ENCODE measurements at places on chromosomes 12 and 14.

GRCh38 chr12:113403435-113404415 is at the start of gene SDS:
TSS of gene SDS (minus strand) at chr12:113403887. CDS start at chr12:113399708, 4,179 bp downstream.
- DNase-seq: no peak

DNA sequence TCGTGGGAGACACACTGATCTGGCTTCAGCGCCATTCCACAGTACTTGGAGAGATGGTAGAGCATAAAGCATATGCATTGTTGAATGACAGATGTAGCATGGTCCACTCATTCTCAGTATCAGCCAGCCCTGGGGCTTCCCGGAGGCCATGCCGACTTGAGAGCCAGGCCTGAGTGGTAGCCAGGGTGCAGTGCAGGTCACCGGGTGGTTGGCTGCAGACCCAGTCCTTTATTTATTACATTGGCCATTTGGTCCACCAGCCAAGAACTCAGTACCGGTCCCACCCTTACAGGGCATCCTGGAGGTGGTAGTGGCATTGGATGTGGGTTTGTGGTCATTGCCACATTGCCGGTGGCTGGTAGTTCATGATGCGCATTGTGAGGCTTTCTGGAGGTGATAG is 121.6 kb upstream of the RTL1 start:
- DNase-seq: no peak

GRCh38 chr12:117907108-117907689 is 61.6 kb downstream of the KSR2 start:
- DNase-seq: no peak

- no peak for DNase-seq
Observed at GRCh38 chr12:95151821-95152220, 65.4 kb downstream of the FGD6 start.

DNA sequence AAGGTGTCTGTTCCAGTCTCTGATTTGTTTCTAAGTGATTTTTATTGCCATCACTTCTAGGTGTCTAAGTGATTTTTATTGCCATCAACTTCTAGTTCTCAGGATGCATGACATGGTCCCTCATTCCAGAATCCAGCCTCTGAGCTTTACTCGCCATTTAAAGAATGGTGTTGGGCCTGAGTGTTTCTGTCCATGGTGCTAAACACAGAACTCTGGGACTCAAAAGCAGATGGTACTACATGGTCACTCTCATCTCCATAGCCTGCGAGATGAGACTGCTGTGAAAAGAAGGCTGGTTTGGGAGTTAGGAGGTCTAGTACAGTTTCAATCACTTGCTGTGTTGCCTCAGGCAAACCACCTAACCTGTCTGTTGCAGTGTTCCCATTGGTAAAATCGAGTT is 276.6 kb downstream of the NRXN3 start:
- DNase-seq: no peak

DNA sequence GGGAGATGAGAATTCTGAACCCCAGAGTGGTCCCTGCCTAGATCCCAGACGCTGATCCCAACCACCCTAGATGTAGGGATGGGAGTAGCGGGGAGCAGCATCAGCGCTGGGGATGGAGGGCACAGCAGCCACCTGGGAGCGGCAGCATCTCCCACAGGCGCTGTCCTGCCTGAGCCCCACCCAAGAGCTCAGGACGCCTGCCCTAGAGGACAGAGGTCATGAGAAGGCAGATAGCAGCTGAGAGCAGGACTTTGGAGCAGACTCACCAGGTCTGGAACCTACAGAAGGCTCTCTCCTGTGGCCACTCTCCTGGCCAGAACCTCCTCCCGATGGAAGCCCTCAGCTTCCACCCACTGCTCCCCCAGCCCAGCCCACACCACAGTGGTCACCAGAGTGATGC is 7.2 kb downstream of the CCDC85C start:
- DNase-seq: no peak

DNA sequence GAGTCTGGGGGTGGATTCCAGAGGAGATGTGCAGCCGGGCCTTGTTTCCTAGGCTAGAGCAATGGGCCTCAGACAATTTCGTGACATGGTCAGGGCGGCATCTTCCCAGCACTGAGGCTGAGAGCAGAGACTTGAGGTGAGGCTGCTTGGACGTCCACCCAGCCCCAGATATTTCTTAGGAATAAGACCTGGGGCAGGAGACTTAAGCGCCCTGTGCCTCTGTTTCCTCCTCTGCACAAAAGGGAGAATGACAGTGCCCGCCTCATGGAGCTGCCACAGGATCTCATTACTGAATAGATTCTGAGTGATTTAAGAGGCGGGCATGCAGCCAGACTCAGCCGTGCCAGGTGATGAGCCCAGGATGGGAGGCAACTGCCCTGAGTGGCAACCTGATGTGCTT is 297.9 kb upstream of the SFSWAP start:
- no peak for DNase-seq

- DNase-seq: no peak
Observed at GRCh38 chr12:109726511-109727038, 12.9 kb downstream of the FAM222A start.

- no peak for DNase-seq
Observed at GRCh38 chr12:100962086-100962712, 167.6 kb downstream of the ANO4 start.

GRCh38 chr14:47422191-47422590 is 253.2 kb downstream of the MDGA2 start:
- no peak for DNase-seq

DNA sequence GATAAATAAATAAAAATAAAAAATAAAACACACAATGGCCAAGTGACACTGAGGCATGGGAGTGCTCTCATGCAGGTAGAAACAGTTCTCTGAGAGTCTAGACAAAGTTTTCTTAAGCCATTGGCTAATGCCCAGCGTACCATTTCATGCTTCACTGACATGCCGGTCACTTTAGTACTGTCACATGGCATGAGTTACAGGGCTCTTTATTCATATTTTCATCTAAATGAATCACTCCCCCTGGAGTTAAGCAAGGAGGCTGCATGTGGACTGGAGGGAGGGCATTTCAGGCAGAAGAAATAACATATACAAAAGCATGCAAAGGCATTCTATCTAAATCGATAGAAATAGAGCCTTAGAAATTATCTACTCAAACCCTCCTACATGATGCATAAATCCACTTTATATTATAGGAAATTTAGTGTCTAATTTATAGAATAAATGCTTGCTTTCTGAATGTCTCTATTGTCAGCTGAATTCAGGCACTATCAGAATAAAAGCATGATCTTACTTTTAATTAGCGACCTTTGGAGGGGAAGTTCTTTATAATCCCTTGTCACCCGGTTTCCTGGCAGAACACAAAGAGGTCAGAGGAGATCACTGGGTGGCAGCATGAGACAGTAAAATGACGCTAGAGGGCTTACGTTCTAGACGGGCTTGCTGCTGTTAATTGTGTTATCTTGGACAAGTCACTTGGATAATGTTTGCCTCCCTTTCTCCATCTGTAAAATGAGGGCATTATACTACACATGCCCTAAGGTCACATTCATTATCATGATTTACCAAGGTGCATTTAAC is 17.5 kb downstream of the DYRK4 start:
- DNase-seq: no peak

GRCh38 chr14:90611936-90612335 is 204.3 kb downstream of the TTC7B start:
- DNase-seq: no peak

GRCh38 chr12:80233926-80234325 is 134.6 kb downstream of the OTOGL start:
- no peak for DNase-seq

DNA sequence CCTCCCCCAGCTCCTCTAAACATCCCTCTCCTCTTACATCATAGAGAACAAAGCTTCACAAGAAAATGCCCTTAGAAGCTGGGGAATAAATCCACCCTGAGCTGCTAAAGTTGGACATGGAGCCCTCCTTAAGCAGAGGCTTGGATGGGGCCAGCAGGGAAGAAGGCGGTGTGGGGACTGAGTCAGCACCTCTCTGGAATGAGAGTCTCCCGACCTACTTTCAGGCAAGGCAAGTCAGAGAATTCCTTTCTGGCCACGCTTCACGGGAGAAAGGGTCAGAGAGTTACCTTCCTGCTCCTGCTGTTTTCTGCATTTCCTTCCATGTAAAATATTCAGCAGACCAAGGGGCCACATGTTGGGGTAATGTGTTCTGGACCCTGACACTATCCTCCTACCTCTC is 113.3 kb upstream of the PRB2 start:
- no peak for DNase-seq

GRCh38 chr14:49541049-49541448 is 45.1 kb downstream of the RPS29 start:
- DNase-seq: no peak

GRCh38 chr12:130983328-130984017 is 29.8 kb downstream of the ADGRD1 start:
- no peak for DNase-seq

- DNase-seq: no peak
Observed at GRCh38 chr14:33040372-33041140, 101.9 kb downstream of the NPAS3 start.

GRCh38 chr14:63988579-63988978 is 135.8 kb downstream of the SYNE2 start:
- no peak for DNase-seq

- no peak for DNase-seq
Observed at GRCh38 chr12:9049520-9050133, 60.3 kb downstream of the KLRG1 start.

- no peak for DNase-seq
Observed at GRCh38 chr14:50740856-50741255, 72.8 kb upstream of the SAV1 start.

DNA sequence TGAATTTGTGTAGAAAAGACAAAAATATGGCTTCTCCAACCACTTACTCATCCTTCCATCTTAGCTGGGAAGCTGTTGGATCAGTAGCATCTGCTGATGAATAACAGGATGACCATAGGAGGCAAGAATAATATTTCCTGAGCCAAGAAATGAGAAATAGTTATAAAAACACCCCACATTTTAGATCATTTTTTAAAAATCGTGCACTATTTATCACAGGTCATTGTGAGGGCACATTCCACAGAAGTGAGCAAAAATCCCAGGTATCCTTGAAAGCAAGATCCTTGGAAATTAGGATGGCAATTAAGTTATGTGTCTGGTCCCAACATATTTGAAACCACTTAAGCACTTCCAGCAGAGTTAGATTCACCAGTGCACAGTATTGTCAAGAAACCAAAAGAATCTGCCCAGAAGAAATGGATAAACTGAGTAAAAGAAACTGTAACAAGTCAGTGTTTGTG is 8.4 kb downstream of the FAR2 start:
- DNase-seq: no peak

DNA sequence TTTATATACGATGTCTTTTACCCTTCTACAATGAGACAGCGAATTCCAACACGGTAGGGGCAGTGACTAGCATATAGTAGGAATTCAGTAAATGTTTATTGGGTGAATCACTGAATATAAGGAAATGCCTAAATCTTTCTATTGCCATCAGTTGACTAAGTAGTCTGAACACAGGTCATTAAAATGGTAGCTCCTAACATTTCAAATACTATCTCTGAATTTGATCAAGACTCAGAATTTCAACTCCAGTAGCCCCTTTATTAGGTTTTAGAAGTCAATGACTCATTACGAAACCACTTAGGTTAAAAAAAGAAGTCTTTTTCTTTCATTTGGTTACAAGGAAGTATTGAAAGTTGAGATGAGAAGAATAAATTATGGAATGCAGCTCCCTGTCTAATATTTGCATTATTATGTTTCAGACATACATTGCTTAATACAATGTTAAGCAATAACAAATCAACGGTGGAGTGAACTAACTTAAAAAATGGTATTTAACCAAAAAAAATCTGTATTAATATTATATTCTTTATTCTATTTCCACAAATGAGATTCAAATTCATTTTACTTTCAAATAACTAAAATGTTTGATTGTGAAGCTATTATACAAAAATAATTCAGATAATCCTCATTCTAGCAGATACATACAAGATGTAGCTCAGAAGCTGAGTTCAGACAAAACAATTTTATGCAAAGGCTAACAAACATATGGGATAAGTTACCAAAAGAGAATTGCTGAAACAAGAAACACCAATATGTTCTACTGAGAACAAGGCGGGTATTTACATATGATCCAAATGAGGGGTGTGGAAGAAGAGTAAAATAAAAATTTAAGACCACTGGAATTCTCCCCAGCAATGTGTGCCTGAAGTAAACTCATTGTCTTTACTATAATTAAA is 302.7 kb downstream of the CEP128 start:
- DNase-seq: no peak

DNA sequence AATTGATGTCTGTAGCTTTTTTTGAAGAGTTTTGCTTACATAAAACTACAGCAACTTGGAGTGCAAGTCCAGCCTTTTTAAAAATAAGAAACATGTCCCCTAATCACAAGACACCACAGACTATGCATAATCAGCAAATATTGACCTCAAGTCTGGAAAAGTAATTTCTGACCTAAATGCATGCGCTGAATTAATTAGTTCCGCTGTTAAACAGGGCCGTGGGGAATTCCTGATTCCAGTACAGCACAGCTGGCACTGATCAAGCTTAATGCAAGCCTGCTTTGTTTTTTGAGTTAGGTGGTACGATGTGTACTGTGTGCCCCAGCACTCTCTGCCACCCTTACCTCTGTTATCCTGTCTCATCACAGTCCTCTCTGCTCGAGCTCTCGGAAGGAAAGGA is 9.2 kb downstream of the MLH3 start:
- DNase-seq: no peak

- DNase-seq: no peak
Observed at GRCh38 chr12:15808652-15809051, 19.5 kb upstream of the EPS8 start.

- DNase-seq: no peak
Observed at GRCh38 chr14:65461730-65462129, 49.2 kb downstream of the FUT8 start.

DNA sequence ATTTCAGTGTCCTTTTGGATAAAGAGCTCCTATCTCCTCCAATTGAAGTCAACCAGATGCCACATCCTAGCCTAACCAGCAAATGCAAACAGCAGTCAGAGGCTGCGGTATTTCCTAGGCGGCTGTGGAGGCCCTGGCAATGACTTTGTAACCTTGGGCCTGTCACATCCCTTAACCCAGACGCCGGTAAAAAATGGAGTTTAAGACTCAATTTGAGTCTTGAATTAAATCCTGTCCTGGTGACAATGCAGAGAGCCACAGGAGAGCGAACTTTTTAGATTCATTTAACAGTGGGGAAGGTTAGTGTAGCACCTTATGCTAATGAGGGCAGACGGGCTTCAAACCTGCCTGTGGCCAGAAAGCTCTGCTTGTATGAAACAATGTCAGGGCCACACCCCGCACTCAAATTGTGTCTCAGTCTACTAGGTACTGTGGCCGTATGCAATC is 1.3 kb downstream of the C12orf75 start:
- DNase-seq: no peak

- DNase-seq: no peak
Observed at GRCh38 chr12:29220632-29221336, 71.7 kb downstream of the FAR2 start.

- DNase-seq: no peak
Observed at GRCh38 chr14:69094481-69094880, 58.4 kb downstream of the DCAF5 start.

DNA sequence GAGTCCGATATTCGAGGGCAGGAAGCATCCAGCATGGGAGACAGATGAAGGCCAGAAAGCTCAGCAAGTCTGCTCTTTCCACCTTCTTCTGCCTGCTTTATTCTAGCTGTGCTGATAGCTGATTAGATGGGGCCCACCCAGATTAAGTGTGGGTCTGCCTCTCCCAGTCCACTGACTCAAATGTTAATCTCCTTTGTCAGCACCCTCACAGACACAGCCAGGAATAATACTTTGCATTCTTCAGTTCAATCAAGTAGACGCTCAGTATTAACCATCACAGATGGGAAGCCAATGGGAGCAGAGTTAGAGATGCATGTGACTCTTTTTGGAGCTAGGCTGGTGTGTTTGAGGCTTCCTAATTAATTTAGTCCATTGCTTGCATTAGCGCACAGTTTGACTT is 17.0 kb downstream of the C12orf75 start:
- DNase-seq: no peak
